Coronary artery (tissue), 2 donors: ENCODE measurements at places on chromosomes 12 and 14.

- DNase-seq = no peak
These were observed 44.4 kb upstream of the IQSEC3 start for GRCh38 chr12:22190-22529.

DNA sequence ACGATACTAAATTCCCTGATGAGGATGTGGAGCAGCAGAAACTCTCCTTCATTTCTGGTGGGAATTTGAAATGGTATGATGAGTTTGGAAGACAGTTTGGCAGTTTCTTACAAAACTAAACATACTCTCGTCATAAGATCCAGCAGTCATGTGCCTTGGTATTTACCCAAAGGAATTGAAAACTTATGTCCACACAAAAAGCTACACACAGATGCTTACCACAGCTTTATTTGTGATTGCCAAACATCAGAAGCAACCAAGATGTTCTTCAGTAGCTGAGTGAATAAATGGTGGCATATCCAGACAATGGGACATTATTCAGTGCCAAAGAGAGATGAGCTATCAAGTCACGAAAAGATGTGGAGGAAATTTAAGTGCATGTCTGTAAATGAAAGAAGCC is 10.7 kb upstream of the APOLD1 start:
- no peak for DNase-seq

DNA sequence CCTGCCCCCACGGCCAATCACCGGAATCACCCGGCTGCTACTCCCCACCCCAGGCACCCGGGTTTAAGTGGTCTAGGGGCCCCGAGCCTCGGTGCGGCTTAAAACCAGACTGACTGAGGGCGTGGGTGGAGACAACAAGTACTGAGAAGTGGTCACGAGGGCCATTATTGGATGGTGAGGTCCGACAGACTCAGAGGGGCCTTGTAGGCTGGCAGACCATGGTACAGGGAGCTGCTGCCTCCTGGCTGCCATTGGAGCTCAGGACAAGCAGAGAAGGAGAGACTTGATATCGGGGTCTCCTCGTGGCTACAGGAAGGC is 54.1 kb downstream of the FBRSL1 start:
- no peak for DNase-seq

- no peak for DNase-seq
These were observed 13.6 kb upstream of the GNG2 start for GRCh38 chr14:51846631-51847488.

- no peak for DNase-seq
These were observed 22.5 kb downstream of the SYNE2 start for GRCh38 chr14:63875311-63875710.

DNA sequence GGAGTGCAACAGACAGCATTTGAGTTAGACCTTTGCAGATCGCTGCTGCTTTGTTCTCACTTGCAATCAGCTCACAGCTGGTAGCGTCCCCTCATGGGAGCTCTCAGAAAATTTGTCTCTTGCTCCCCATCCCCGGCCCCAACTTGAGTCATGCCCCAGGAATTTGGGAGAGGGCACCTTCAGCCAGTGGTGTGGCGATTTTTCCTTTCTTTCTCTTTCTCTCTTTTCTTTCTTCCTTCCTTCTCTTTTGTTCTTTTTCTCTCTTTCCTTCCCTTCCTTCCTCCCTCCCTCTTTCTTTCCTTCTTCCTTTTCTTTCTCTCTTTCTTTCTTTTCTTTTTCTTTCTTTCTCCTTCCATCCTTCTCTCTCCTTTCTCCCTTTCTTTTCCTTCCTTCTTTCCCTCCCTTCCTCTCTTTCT is 34.2 kb upstream of the MAP1LC3B2 start:
- no peak for DNase-seq

GRCh38 chr14:77790566-77791224 is 9.2 kb upstream of the ADCK1 start:
- no peak for DNase-seq

- no peak for DNase-seq
These were observed 334.2 kb downstream of the MED13L start for GRCh38 chr12:115943310-115943629.

DNA sequence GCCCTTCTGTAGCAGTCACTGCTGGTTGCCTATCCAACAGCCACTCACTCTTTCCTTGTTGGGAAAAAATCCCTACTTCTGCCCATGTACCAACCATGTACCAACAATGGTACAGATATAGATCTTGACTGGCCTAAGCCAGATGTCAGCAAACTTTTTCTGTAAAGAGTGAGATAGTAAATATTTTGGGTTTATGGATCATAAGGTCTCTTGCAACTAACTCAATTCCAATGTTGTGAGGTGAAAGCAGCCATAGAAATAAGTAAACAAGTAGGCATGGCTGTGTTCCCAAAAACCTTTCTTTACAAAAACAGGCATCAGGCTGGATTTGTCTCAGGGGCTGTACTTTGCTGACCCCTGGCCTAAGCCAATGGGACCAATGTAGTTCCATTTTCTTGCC is 73.5 kb downstream of the ARMH4 start:
- DNase-seq = no peak

DNA sequence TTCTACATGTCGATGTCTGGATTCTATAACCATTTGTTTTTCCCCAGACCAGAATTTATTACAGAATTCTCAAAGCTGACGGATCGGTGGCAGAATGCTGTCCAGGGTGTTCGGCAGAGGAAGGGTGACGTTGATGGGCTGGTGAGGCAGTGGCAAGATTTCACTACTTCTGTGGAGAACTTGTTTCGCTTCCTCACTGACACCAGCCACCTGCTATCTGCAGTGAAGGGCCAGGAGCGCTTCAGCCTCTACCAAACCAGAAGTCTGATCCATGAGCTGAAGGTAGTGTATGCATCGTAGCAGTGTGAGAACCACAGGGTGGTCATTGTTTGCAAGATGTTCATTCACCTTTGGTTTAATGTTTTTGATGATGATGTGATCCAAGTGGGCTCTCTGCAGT is 124.0 kb downstream of the ESR2 start:
- DNase-seq = no peak

DNA sequence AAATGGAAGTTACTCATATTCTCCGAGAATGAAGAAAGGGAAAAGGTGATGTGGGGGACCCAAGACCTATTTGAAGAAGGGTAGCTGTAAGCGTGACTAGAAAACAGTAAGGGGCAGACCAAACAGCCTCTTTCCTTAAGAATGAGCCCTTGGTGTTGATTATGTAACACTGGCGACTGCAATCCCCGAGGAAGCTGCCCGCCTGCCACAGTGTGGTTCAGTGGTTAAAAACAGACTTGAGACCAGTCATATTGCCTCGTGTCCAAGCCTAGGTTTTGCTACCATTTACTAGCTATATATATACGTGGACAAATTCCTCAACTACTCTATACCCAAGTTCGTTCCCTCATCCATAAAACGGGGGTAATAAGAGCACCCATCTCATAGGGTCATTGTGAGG is 49.1 kb downstream of the SSPN start:
- no peak for DNase-seq

DNA sequence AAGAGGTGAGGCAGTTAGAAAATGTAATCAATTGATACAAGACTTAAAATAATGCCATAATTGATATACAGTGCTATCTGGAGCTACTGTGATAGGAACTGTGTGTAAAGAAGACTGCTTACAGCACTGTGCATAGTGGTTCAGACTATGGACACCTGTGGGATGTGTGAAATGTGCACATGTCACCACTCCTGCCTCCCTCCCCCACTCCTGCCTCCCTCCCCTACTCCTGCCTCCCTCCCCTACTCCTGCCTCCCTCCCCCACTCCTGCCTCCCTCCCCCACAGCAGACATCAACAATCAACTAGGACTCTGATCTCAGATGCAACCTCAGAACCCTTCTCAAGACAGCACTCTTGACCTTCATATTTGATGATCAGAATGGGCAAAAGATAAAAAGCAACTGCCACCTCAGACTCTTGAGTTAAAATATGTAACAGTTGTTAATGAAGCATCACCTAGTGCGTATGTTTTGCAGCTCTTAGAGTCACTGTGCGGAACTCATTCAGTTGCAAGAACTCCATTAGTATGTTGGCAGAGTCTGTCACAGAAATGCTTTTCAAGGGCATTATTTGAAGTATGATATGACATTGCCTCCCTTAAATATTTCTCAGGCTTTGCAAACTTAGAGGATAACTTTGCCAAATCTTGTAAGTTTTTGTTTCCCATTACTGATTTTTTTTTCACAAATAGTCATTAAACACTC is 255.2 kb upstream of the DDHD1 start:
- no peak for DNase-seq

DNA sequence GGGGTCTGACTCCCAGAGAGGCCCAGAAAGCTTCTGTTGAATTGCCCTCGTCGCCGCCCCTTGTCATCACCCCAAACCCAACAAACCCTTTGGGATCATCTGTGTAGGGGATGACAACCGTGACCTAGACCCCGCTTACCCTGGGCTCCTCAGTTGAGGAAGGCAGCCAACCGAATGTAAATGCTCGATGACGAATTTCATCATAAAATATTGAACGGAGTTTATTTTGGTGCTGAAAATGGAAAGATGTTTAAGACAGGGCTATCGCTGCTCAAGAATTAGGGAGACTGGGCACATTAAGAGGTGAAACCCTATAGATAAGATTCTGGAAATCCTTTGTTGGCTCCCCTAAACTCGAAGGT is 512 bp downstream of the ACTR10 start:
- no peak for DNase-seq

DNA sequence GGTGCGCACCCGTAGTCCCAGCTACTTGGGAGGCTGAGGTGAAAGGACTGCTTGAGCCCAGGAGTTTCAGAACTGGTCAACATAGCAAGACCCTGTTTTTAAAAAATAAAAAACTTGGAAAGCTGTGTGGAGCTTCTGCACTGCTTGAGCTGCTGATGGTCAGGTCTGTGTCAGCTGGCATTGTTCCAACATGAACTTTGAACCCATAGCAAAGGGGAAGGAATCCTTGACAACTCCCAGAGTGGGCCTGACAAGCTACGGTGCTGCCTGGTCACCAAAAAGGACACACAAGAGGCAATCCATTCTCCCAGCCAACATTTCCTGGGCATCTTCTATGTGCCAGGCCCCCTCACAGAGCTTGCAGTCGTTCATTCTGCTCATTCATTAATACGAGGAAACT is 16.4 kb upstream of the LTBP2 start:
- DNase-seq = no peak

- no peak for DNase-seq
These were observed 117.4 kb downstream of the DAD1 start for GRCh38 chr14:22471545-22472121.

DNA sequence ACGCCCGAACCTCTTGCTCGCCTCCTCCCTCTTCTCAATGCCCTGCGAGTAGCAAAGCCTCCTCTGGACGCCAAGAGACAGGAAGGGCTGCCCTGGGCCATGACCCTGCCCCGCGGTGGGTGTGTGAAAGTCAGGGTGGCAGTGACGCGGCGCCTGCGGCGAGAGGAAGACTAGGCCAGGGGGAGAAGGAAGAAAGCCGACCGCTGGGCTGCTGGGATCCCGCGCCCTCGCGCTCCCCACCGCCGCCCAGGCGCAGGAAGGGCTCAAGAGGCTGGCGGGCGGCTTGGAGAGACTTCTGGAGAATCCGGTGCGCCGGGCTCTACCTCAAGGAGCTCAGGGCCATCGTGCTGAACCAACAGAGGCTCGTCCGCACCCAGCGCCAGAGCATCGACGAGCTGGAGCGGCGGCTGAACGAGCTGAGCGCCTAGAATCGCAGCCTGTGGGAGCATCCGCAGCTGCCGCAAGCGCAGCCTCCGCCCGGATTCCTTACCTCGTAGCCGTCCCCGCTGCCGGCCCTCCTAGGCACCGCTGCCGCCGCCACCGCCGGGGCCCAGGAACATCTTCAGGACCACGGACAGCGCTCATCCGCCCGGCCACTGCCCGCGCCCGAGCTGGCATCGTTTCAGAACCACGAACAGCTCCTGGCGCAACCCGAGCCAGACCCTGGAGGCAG is 105.0 kb upstream of the PRB2 start:
- no peak for DNase-seq

- DNase-seq = peak; percentile 82
These were observed 480 bp downstream of the SCAF11 start for GRCh38 chr12:45989721-45990467.

- no peak for DNase-seq
These were observed 340.6 kb upstream of the SFSWAP start for GRCh38 chr12:131370321-131370720.

DNA sequence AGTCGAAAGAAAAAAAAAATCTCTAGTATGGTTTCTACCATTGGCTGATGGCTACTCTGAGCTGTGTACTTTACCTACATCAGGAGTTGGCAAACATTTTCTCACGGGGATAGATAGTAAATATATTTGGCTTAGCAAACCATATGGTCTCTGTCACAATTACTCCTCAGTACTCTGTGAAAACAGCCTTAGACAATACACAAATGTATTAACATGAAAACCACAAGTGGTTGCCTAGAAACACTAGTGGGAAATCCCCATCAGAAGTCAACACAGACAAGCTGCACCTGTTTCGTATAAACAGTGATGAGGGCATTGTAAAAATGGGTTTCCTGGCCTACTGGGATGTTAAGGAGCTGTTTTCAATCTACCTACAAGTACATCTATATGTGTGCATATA is 84.6 kb upstream of the NAV3 start:
- no peak for DNase-seq

- no peak for DNase-seq
These were observed 103.5 kb downstream of the GLT1D1 start for GRCh38 chr12:128956755-128957154.
